ENCODE measurements at places on chromosomes 16 and 17. TPM values are rescaled to one million over a fixed set of nuclear protein-coding genes. Genes with fewer than 3 reads are reported as not detected.

DNA sequence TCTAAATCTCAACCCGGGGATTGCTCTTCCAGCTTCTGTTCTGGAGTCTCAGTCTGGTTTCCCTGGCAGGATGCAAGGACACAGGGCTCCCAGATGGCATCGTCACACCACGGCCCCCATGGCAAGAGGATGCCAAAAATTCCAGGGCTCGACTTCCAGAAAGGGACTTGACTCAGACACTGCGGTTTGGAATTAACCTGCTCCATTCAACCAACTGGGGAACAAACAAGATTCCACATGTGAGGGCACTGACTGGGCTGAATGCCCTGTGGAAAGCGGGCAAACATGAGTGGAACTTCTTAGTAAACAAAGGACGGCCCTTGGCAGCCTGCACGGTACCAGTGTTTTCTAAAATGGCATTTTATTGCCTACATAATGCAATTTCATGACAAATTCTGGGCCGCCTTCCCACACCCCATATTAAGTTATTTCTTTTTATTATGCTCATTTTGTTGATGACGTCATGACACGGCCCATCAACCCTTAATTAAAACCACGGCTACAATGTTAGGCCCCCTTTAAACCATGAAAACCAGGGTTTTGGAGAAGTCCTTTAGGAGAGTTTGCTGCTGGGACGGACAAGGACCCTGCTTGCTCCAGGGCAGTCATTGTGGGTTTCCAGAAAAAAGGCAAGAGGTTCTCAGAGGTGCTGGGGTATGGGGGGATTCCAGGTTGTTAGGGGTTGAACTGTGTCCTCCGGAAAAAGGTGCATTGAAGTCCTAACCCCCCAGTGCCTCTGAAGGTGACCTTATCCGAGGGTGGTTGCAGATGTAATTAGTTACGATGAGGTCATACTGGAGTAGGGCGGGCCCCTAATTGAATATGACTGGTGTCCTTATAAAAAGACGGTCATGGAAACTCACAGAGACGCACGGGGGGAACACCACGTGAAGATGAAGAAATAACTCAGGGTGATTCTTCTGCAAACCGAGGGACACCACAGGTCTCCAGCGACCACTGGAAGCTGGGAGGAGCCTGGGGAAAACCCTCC lies 205.6 kb downstream of the FOXL1 start:
- DNase-seq = no peak

DNA sequence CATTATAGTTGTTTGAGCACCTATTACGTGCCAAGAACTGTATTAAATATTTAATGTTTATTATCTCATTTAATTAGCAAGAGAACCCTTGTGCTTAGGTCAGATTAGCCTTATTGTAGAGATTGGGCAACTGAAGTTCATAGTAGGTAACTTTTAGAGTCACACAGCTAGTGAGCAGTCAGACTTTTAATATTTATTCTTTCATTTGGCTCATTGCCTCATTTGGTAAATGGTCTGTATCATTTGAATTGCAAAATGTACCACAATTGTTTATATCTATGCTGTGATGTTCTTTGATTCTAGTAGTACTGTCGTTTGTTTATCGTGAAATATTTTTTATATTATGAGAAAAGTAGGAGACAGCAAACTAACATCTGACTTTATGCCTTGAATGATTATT lies 7.6 kb downstream of the CLTC start:
- DNase-seq = no peak

TMEM114 gene
- not detected for total RNA-seq

GH2 gene
- not detected for total RNA-seq

KRTAP9-2 gene
- not detected for total RNA-seq

HSD17B2 gene
- 31.6 TPM for total RNA-seq

KRT32 gene
- total RNA-seq = not detected

Data from urinary bladder (tissue), 4 donors.